Activated naive CD8-positive, alpha-beta T cell treated with anti-CD3 and anti-CD28 coated beads, Interleukin-2, amount 10 ng/mL, durations not matched to agents 7 days and 5 days (primary cell): ENCODE measurements at places on chromosomes 7 and 10. TPM values are rescaled to one million over a fixed set of nuclear protein-coding genes. Genes with fewer than 3 reads are reported as not detected.

GRCh38 chr10:119431034-119431772, 111.3 kb downstream of the RGS10 start:
- H3K36me3 ChIP-seq: peaks cover 43% of the 10 kb centered on the region
- H3K4me3 ChIP-seq: no peak overlapping the region
- no peak for DNase-seq
- peaks cover 16% of the 10 kb centered on the region for H3K4me1 ChIP-seq

DNA sequence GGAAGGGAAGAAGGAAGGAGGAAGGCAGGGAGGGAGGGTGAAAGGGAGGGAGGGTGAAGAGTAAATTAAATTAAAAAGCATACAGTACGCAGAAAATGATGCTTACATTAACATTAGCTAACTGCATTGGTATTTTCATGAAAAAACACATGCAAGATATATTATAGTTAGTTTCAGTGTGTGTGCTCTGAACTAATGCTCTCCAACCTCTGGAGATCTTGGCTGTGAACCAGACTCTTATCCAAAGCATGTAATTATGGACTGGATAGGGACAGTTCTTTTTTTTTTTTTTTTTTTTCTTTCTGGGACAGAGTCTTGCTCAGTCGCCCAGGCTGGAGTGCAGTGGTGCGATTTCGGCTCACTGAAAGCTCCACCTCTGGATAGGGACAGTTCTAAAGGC, 357.0 kb downstream of the FRMD4A start:
- H3K4me1 ChIP-seq: no peaks in the 10 kb centered on the region
- H3K27me3 ChIP-seq: peaks cover 4% of the 10 kb centered on the region
- no peaks in the 10 kb centered on the region for H3K36me3 ChIP-seq

DNA sequence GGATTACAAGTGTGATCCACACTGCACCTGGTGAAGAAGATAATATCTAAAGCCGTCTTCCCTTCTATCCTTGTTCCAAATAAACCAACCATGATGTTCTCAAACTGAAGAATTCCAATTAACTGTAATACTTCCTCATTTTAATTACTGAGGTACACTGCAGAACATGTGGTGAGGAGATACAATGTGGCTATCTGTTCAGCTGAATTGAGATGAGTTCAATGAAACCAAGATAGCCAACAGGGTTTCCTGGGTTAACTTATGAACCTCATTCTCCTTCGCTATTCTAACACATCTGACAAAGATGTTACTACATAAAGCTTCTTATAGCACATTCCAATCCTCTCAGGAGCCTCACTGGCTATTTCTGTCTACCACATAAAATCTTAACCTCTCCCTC, 75.5 kb downstream of the RAPGEF5 start:
- H3K27me3 ChIP-seq: peaks cover 29% of the 10 kb centered on the region
- DNase-seq: no peak
- H3K4me1 ChIP-seq: no peaks in the 10 kb centered on the region

DNA sequence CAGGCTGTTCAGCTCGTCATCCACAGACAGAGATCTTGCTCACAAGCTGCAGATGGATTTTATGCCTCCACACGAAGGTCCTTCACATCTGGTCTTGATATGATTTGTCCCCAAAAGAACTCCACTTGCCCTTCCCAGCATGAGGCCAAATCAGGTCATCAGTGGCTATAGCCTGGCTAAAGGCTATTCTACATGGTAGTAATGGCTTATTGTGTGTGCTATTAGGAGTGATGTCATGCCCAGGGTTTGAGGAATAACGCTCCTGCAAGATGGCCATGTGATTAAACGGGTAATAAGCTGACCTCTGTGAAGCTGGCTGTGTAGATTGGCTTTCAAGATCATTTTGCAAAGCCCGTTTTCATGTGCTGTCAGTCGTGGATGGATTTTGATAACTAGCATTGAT, 313.8 kb downstream of the FRMD4A start:
- peaks cover 12% of the 10 kb centered on the region for H3K27me3 ChIP-seq
- DNase-seq: no peak
- no peaks in the 10 kb centered on the region for H3K36me3 ChIP-seq
- H3K4me3 ChIP-seq: no peak overlapping the region

PON3 gene
- not detected for total RNA-seq

CNPY1 gene
- total RNA-seq: not detected

POM121L12 gene
- total RNA-seq: not detected

SRPK2 gene
- 41.0 TPM for total RNA-seq

- no peak for DNase-seq
- peak overlapping the region; percentile 72 for H3K27ac ChIP-seq
- peak overlapping the region; percentile 59 for H3K4me3 ChIP-seq
- peaks cover 62% of the 10 kb centered on the region for H3K4me1 ChIP-seq
- H3K27me3 ChIP-seq: no peaks in the 10 kb centered on the region
Observed at GRCh38 chr10:3090914-3091787, 23.8 kb downstream of the PFKP start.

FAM180A gene
- not detected for total RNA-seq

RARRES2 gene
- not detected for total RNA-seq

- H3K27ac ChIP-seq: no peak overlapping the region
- no peaks in the 10 kb centered on the region for H3K36me3 ChIP-seq
- H3K4me3 ChIP-seq: no peak overlapping the region
- no peaks in the 10 kb centered on the region for H3K27me3 ChIP-seq
- no peak for DNase-seq
- no peaks in the 10 kb centered on the region for H3K4me1 ChIP-seq
Observed at GRCh38 chr7:83494683-83495082, 154.3 kb downstream of the SEMA3E start.

SHH gene
- total RNA-seq: not detected

TSPAN13 gene
- total RNA-seq: 0.42 TPM

DNA sequence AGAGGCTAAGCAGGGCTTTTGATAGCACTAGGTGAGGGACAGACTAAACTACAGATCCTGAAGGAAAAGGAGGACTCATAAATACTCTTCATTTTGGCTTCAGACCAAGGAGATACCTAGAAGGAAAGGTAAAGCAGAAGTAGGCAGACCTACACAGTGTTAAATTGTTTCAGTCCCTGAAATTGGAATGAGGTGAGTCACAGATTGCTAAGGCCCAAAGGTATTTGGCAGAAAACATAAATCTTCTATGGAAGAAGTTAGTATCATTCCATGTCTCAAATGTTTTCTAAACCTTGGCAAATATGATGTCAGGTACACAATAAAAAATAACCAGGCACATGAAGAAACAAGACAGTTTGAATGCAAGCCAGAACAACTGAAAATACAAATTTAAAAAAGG, 30.0 kb downstream of the MTERF1 start:
- peaks cover 16% of the 10 kb centered on the region for H3K36me3 ChIP-seq
- DNase-seq: no peak
- H3K27me3 ChIP-seq: no peaks in the 10 kb centered on the region
- no peaks in the 10 kb centered on the region for H3K4me1 ChIP-seq
- no peak overlapping the region for H3K4me3 ChIP-seq

SAMD9L gene
- total RNA-seq: 99.2 TPM

DNA sequence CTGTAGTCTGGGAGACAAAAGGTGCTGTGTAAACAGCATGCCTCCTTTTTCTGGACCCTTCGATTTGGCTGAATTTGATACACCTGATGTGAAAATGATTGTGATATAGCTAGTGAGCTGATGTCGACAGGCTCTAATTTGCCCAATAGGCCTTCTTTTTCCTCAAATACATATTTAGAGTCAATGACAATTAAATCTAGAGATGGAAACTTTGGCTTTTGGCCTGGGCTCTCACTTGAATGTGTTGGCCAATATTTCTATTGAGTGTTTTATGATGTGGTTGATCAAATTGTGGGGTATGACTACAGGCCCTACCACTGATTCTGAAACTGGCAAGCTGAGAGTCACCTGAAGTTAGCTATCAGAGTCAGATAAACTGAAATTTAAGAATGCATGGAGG, 151.8 kb upstream of the MEOX2 start:
- H3K27me3 ChIP-seq: no peaks in the 10 kb centered on the region
- H3K4me3 ChIP-seq: no peak overlapping the region
- H3K27ac ChIP-seq: no peak overlapping the region
- no peaks in the 10 kb centered on the region for H3K4me1 ChIP-seq
- no peaks in the 10 kb centered on the region for H3K36me3 ChIP-seq
- no peak for DNase-seq

CFAP46 gene
- not detected for total RNA-seq

GRCh38 chr7:112144284-112145059, 61.7 kb downstream of the DOCK4 start:
- H3K4me3 ChIP-seq: no peak overlapping the region
- H3K27ac ChIP-seq: no peak overlapping the region
- peaks cover 13% of the 10 kb centered on the region for H3K27me3 ChIP-seq
- no peaks in the 10 kb centered on the region for H3K36me3 ChIP-seq
- no peak for DNase-seq

SPDYE2B gene
- total RNA-seq: not detected

GCK gene
- total RNA-seq: 0.30 TPM

PDK4 gene
- total RNA-seq: 1.2 TPM

HOXA13 gene
- not detected for total RNA-seq

DNA sequence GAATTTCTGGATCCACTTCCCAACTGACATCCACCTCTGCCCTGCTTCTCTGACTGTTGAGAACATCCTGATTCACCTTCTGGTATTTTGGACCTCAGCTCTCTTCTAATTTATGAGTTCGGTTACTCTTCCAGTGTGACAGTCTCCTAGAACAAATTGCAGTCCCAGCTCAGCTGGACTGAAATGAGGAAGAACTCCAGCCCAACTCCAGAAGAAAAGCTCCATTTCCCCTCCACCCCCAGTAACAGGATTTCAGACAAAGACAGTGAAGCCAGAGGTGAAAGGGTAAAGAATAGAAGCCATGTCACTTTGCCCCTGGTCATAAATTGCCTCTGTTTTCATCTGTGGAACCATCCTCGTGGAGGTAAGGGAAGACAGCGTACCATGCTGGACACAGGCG, 26.2 kb upstream of the INHBA start:
- no peak for DNase-seq
- no peaks in the 10 kb centered on the region for H3K27me3 ChIP-seq

ADAM22 gene
- 4.6 TPM for total RNA-seq

DNA sequence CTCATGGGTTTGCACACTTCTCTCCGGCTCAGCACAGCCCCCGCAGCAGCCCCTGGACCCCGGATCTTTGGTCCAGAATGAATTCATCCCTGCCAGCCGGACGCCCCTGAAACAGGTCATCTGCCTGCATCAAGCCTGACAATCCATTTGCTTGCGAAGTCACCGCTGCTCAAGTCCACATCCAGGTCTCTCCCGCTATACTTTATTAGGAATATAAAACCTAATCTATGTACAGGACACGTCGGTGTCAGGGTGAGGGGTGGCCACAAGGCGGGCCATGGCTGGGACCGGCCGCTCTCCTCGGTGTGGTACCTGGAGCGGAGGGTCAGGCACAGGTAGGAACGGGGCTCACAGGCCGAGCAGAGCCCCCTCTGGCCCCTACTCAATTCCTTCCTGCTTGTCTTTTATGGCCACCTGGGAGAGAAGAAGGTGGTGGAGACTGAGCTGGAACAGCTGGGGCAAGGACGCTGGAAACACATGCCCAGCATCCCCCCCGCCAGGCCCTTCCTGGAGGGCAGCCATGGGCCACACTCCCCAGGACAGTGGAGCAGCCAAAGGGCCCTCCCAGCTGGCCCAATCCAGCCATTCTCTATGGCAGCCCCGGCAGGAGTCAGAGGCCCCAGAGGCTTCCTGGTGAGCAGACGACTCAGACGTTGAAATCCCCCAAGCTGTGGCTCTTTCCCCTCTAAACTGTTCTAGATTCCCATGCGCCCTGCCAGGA, 5.3 kb downstream of the POLR2J start:
- peak; percentile 21 for DNase-seq
- H3K4me1 ChIP-seq: no peaks in the 10 kb centered on the region
- H3K27ac ChIP-seq: no peak overlapping the region
- no peak overlapping the region for H3K4me3 ChIP-seq
- H3K36me3 ChIP-seq: no peaks in the 10 kb centered on the region

TYSND1 gene
- total RNA-seq: 18.4 TPM

DNA sequence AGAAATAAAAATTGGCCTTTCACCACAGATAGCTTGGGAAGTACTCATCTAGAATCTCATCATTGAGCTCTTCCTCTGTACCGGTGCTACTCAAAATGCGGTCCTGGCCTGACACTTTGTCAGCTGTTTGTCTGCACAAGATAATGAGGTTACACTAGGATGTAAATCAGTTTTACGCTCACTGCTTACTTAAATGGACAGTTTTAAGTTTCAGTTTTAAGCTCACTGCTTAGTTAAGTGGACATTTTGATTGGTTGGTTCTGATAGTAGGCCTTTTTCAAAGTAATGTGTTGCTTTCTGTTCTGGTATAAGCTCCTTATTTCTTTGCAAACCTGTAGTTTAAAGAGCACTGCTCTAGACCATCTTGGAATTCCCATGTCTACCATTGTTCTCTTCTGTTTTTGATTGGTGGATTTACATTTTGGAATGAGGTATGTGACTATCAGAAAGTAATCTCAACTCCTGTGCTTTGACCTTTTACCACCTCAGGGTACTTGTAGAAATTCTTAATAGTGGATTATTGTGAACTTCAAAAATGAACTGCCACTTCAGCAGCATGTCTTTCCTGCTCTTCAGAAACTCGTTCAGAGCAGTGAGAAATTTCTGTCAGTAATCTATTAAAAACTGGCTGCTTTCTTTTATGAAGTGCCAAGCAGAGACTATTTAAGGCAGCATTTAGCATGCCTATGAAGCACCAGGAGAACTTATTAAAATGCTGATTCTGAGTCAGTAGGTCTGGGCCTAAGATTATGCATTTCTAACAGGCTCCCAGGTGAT, 55.0 kb downstream of the C1GALT1 start:
- no peak overlapping the region for H3K27ac ChIP-seq
- no peak for DNase-seq
- peaks cover 61% of the 10 kb centered on the region for H3K36me3 ChIP-seq
- H3K4me1 ChIP-seq: peaks cover 1% of the 10 kb centered on the region
- no peaks in the 10 kb centered on the region for H3K27me3 ChIP-seq

GRCh38 chr10:118758449-118758848, 3.7 kb upstream of the CACUL1 start:
- H3K27ac ChIP-seq: no peak overlapping the region
- no peak overlapping the region for H3K4me3 ChIP-seq
- peaks cover 12% of the 10 kb centered on the region for H3K27me3 ChIP-seq
- H3K4me1 ChIP-seq: peaks cover 7% of the 10 kb centered on the region

GRCh38 chr7:2475678-2476015, 551 bp downstream of the GRIFIN start:
- peaks cover 4% of the 10 kb centered on the region for H3K27me3 ChIP-seq
- peaks cover 5% of the 10 kb centered on the region for H3K4me1 ChIP-seq
- no peak overlapping the region for H3K4me3 ChIP-seq
- no peak for DNase-seq

- H3K36me3 ChIP-seq: no peaks in the 10 kb centered on the region
- peak overlapping the region; percentile 96 for H3K4me3 ChIP-seq
- peak overlapping the region; percentile 86 for H3K27ac ChIP-seq
- peak; percentile 74 for DNase-seq
Observed at GRCh38 chr7:148983200-148984146, 44.8 kb downstream of the PDIA4 start.

- H3K36me3 ChIP-seq: no peaks in the 10 kb centered on the region
- H3K4me1 ChIP-seq: peaks cover 18% of the 10 kb centered on the region
- no peak for DNase-seq
- no peak overlapping the region for H3K27ac ChIP-seq
Observed at GRCh38 chr10:89204621-89205185, 2.4 kb downstream of the CH25H start.

DNA sequence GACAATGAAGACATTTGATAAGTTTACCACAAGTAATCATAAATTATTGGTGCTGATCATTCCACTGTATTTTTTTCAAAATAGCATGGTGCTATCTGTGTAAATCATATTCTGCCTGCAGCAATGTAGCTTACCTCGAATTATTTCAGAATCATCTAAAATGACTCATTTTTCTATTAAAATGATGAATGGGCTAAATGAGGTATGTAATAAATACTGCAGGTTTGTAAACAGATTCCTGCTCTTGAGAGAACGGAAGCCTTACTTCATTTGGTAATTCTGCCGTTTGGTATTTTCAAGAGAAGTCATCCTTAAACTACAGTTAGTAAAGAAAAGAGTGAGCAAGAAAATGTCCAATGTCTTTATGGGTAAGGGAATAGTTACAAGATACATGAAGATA, 115.9 kb downstream of the CHCHD3 start:
- no peak overlapping the region for H3K4me3 ChIP-seq
- peaks cover 11% of the 10 kb centered on the region for H3K36me3 ChIP-seq
